CD4-positive, CD25-positive, alpha-beta regulatory T cell (primary cell): ENCODE measurements at places on chromosomes 4 and X.

DNA sequence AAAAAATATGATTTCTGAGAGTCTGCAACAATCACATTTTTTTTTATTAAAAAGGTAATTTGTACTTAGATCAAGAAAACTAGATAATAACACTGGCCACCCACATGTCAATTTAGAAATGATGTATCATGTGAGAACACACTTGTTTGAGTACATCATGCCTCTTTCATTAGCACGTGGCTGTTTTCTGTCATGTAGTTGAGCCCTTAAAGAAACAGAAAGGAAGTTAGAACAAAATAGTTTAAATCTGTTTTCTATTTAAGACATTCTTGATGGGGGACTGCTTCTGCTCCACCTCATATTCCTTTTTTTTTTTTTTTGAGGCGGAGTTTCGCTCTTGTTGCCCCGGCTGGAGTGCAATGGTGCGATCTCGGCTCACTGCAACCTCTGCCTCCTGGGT is 207.5 kb downstream of the NSUN7 start:
- DNase-seq, result no peak

GRCh38 chr4:53714236-53715140 is 123.2 kb upstream of the LNX1 start:
- no peak for DNase-seq

DNA sequence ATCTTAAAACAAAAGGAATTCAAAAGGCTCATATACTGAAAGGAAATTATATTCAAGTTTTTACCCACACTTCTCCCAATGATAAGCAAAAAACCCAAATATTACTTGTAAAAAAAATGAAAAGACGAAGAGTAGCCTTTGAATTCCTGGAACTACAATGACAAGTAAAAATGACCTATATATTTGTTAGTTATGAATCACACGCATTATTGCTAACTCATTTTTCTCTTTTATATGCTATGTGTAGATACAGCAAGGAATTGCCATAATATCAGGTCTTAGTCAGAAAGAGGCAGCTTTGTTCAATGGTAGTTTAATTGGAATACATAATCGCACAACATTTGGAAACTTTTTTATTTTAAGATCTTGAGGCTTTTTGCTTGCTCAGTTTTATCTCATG is 22.7 kb upstream of the ASB5 start:
- no peak for DNase-seq

GRCh38 chrX:17788439-17788838 is 51.1 kb downstream of the SCML1 start:
- DNase-seq, result peak; percentile 33

GRCh38 chr4:38523524-38524448 is 140.2 kb upstream of the KLF3 start:
- DNase-seq, result peak; percentile 3

DNA sequence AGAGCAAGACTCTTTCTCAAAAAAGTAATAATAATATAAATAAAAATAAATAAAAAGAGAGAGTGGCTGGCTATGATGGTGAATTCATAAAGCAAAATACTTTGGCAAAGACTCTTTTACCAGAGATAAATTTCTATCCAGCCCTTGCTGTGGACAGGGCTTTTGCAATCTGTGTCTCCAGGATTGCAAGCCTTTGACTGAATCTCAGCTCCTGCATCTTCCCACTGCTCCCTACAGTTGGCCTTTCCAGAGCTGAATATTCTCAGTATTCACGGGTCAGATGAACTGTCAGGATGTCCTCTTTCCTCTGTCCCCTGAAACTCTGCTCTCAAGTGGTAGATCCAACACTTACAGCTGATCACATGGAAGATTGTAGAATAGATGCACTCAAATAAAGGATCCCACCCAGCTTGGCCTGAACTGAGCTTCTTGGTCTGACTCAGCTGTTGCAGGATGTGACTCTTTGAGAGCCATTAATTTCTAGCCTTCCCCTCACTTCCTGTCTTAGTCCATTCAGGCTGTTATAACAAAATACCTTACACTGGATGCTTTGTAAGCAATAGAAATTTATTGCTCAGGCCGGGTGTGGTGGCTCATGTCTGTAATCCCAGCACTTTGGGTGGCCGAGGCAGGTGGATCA is 123.4 kb upstream of the GUCY1A1 start:
- no peak for DNase-seq

DNA sequence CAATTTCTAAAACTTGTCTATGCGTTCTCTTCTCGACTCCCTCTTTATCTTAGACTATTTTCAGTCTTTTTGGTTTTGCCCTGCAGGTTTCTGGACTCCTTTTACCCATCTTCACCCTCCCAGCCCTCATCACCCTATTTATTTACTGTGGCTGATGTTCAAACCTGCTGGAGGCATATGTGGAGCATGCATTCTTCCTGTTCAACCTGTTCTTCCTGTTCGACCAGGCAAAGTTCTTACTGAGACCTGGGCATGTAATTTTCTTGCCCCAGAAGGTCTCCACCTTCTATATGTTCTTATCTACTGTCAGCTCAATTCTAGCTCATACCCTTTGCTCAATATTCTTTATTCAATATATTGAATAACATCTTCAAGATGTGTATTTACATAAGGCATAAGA is 69.4 kb upstream of the AGA start:
- DNase-seq, result no peak

DNA sequence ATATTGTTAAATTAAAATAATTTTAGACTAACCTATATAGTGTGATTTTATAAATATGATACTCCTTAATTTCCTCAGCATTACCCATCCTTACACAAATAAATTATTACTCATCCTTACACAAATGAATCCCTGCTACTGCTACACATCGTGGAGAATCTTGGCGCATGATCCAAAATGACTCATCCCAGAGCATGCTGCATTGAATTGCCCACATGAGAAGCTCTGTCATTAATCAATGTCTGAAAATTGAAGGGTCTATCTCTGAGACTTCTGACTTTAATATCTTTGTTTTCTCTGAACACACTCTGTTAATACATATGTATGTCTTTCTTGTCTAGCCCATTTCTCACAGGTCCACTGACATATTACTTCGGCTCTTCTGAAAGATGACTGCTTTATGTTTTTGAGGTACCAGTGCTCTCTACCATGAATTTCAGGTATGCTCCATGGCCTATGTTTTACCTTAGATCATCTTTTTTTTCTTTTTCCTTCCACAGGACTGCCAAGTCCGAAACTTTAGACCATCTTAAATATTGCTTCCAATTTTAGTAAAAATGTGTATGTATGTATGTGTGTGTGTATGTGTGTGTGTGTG is 15.7 kb upstream of the DUSP21 start:
- no peak for DNase-seq

DNA sequence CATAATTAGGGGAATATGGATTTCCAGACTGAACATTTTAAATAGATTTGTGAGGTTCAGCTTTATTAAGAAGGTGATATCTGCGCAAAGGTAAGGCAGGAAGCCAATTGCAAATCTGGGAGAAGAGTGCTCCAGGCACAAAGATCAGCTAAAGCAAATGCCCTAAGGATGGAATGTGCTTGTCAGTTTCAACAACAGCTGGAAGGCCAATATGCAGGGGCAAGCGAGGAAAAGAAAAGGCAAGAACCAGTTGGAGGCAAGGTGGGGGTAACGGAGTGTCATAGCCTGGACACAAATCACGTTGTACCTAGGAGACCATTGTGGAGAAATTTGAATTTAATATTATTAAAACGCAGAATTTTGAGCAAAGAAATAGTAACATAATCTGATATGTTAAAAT is 1710.3 kb upstream of the PCDH7 start:
- DNase-seq, result no peak

DNA sequence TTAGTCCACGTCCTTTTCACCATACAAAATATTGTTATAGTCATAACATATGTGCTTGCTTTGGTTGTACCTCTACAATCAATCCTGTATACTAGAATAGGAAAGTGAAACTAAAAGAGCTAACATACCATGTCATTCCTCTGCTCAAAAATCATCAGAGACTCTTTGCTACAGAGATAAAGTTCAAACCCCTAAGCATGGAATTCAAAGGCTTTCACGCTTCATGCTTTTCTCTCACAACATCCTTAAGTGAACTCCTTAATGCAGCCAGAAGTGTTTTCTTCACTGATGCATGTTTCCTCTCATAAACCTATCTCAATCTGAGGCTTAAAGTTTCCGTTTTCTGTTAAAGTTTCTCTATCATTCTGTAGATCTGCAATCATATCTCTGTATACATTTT is 744.6 kb upstream of the IGFBP7 start:
- no peak for DNase-seq

DNA sequence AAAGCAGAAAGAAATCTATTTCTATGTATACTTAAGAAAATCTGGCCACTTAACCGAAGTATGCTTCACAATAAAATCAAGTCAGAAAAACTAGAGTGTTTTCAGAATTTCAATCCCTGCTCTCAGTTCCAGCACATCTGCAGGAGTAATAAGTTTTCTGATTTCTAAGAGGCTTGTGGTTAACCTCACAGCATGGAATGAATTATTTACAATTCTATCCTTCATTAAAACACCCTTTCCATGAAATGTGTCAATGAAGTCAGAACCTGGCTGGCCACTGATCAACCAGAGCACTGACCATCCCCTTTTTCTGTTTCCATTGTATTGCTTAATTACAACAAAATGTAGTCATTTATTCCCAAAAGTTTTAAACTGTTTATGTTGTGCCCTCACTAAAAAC is 781.4 kb upstream of the INTU start:
- no peak for DNase-seq

- no peak for DNase-seq
These were observed 363.5 kb downstream of the BCOR start for GRCh38 chrX:39734174-39734776.

DNA sequence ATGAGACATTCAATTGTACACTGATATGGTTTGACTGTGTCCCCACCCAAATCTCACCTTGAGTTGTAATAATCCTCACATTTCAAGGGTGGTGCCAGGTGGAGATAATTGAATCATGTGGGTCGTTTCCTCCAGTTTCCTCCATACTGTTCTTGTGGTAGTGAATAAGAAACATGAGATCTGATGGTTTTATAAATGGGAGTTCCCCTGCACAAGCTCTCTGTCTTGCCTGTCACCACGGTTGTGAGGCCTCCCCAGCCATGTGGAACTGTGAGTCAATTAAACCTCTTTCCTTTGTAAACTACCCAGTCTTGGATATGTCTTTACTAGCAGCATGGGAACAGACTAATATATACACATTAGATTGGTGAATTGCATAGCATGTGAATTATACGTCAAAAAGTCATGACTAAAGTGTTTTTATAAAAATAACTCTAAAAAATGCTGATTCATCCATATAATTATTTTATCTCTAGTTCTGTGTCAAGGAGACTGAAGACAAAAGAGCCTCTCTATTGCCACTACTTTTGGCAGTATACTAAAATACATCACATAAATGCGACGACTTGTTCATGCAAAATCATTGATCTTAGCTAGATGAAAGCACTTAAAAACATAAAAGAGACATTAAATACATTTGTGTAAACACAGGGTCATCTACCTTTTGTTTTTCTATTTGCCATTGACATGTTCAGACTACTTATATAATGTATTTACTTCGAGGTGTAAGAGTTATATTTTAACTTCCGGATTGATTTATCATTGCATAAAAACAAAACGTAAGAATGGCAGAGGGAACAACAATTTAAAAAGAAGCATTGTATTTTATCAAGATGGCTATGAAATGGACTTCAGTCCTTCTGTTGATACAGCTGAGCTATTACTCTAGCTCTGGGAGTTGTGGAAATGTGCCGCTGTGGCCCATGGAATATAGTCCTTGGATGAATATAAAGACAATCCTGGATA is 50.1 kb downstream of the YTHDC1 start:
- no peak for DNase-seq

DNA sequence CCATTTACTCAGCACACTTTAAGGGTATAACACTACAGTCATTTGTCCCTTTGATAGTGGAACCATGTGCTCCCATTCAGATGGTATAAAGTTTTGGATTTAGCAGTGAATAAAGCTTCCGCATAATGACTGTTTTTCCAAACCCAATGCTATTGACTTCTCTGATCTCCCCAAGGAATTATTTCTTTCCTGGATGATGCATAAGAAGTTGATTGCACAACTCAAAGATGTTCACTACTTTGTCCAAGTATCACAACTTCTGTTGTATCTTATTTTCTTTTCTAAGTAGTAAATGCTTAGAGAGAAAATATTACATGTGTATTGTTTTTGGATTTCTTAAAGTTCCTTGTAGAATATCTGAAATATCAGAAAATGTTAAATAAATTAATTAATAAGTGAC is 300.2 kb downstream of the GPM6A start:
- DNase-seq, result no peak

- DNase-seq, result no peak
These were observed 71.5 kb upstream of the EFNB1 start for GRCh38 chrX:68757331-68757730.

DNA sequence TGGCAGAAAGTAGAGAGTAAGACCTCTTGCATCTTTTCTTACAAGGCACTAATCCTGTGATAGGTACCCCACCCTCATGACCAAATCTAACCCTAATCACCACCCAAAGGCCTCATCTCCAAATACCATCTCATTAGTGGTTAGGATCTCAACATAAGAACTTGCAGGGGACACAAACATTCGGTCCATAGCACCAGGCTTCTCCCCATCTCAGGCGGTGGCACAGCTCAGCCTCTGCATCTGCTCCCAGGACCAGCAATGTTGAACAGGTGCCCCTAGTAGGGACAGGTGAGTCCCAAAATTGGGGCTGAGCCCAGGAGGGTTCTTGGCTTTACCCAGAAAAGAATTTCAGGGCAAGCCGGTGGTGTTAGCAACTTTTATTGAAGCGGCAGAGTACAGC is 8.4 kb upstream of the MRFAP1 start:
- no peak for DNase-seq

DNA sequence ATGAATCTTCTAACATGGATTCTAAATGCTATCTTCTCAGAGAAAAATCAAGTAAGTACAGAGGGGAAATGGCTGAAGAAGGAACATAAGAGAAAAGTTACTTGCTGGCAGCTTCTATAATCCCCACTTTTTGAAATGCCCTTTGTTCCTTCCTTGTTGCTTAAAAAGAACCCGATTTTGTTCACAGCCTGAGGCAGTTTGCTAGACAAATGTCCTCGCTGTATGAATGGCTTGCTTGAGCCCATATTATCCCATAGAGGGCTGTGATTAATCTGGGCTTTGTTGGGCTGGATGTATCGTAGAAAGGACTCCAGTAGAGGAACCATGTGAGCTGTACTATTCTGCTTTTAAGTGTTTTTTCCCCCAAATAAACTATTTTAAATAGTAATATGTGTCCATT is 134.3 kb upstream of the FGF13 start:
- no peak for DNase-seq

DNA sequence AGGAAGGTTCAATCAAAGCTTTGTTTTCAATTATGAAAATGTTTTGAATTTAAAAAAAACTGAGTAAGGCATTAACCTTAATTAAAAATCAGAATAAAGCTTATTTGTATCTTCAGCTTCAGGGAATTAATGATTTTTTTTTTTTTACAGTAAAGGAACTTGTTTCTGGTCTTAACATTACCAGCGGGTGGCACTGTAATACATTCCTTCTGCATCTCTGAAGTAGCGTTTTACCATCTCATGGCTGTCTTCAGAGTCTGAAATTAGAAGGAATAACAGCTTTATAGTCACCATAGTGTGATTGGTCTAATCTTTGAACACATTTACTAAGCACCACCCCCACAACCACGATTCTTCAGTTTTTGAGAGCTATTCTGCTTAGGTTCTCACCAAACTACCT is 102.6 kb downstream of the IL1RAPL2 start:
- DNase-seq, result no peak
